Pericardium fibroblast (primary cell): ENCODE measurements at places on chromosomes 6 and 20. TPM values are rescaled to one million over a fixed set of nuclear protein-coding genes. Genes with fewer than 3 reads are reported as not detected.

Gene MOXD1
- total RNA-seq = 1.4 and 27.5 TPM in 2 replicates

Gene DPPA5
- not detected in 2 replicates for total RNA-seq

Gene DEF6
- 0.70 and 2.5 TPM in 2 replicates for total RNA-seq

Gene BPI
- total RNA-seq = 0.12 TPM in 1 of 2 replicates, not detected in the other

Gene GSTA1
- total RNA-seq = not detected in 2 replicates

Gene MPIG6B
- not detected in 2 replicates for total RNA-seq

Gene CST3
- 1,233 and 2,425 TPM in 2 replicates for total RNA-seq

Gene HLA-DPA1
- 1.6 and 5.1 TPM in 2 replicates for total RNA-seq

Gene DNAH8
- not detected in 2 replicates for total RNA-seq

Gene ATP9A
- total RNA-seq = 7.7 and 12.8 TPM in 2 replicates

Gene RRAGD
- 0.17 and 1.5 TPM in 2 replicates for total RNA-seq

Gene MYBL2
- total RNA-seq = 2.6 and 2.7 TPM in 2 replicates

Gene SCAF8
- total RNA-seq = 21.7 and 23.1 TPM in 2 replicates

Gene GSS
- 36.3 and 41.3 TPM in 2 replicates for total RNA-seq

Gene ELOVL4
- 6.7 and 7.7 TPM in 2 replicates for total RNA-seq

Gene BMP7
- not detected in 2 replicates for total RNA-seq

Gene ECT2L
- not detected in 2 replicates for total RNA-seq

Gene PNLDC1
- total RNA-seq = 1.4 TPM in 1 of 2 replicates, not detected in the other

Gene ENPP1
- 1.4 and 5.5 TPM in 2 replicates for total RNA-seq

Gene RNF182
- 0.70 and 5.3 TPM in 2 replicates for total RNA-seq

Gene KCNK16
- total RNA-seq = not detected in 2 replicates

Gene GRM4
- total RNA-seq = not detected in 2 replicates

Gene PRR18
- total RNA-seq = not detected in 2 replicates

Gene GSTA2
- total RNA-seq = not detected in 2 replicates

Gene C2
- 1.2 and 9.6 TPM in 2 replicates for total RNA-seq

Gene RWDD2A
- total RNA-seq = 2.8 and 3.2 TPM in 2 replicates

Gene MDN1
- 7.6 and 10.5 TPM in 2 replicates for total RNA-seq

Gene EYA4
- 0.60 TPM in 1 of 2 replicates, not detected in the other for total RNA-seq

Gene MEP1A
- total RNA-seq = not detected in 2 replicates

Gene DOK5
- 9.9 and 12.7 TPM in 2 replicates for total RNA-seq

Gene PTCHD4
- 0.23 and 2.5 TPM in 2 replicates for total RNA-seq

Gene SIRPG
- not detected in 2 replicates for total RNA-seq

Gene CST1
- not detected in 2 replicates for total RNA-seq

Gene TSPO2
- total RNA-seq = not detected in 2 replicates
